ENCODE measurements at places on chromosomes 16 and 17.

GRCh38 chr17:48593840-48594537 is 410 bp upstream of the HOXB5 start:
- H3K27ac ChIP-seq = peak overlapping the region; percentile 100
- DNase-seq = peak; percentile 96
- H3K36me3 ChIP-seq = peaks cover 22% of the 10 kb centered on the region
- H3K27me3 ChIP-seq = no peaks in the 10 kb centered on the region

GRCh38 chr17:61618950-61619349 is 27.9 kb upstream of the NACA2 start:
- peaks cover 5% of the 10 kb centered on the region for H3K36me3 ChIP-seq
- H3K27ac ChIP-seq = no peak overlapping the region
- H3K4me3 ChIP-seq = no peak overlapping the region
- no peak for DNase-seq
- no peaks in the 10 kb centered on the region for H3K27me3 ChIP-seq

GRCh38 chr17:3843935-3844516 is 2.0 kb downstream of the NCBP3 start:
- H3K36me3 ChIP-seq = peaks cover 20% of the 10 kb centered on the region
- DNase-seq = no peak
- H3K27ac ChIP-seq = peak overlapping the region; percentile 57

DNA sequence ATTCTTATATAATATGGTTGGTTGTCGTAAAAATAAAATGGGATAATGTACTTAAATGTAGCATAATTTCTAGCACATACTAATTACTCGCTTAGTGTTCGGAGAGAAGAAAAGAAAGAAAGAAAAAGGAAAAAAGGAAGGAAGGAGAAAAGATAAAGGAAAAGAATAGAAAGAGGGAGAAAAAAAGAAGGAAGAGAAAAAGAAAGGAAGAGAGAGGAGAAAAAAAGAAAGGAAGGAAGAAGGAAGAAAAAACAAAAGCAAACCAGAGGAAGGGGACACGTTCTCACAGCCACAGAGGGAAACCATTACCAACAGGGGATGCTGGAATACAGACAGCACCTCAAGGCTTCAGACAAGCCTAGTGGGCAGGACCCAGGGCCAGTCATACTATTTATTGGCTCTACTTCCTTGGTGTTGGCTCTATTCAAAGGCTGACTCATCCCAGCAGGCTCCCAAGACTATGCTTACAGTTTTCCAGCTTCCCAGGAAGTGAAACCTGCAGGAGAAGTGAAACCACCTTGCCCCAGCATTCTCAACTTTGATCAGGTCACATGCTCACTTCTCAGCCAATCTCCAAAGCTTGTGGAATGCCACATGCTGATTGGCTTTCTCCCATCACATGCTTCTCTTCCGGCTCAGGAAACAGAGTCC is 273.5 kb upstream of the IRX5 start:
- peaks cover 5% of the 10 kb centered on the region for H3K27me3 ChIP-seq
- no peak overlapping the region for H3K4me3 ChIP-seq

DNA sequence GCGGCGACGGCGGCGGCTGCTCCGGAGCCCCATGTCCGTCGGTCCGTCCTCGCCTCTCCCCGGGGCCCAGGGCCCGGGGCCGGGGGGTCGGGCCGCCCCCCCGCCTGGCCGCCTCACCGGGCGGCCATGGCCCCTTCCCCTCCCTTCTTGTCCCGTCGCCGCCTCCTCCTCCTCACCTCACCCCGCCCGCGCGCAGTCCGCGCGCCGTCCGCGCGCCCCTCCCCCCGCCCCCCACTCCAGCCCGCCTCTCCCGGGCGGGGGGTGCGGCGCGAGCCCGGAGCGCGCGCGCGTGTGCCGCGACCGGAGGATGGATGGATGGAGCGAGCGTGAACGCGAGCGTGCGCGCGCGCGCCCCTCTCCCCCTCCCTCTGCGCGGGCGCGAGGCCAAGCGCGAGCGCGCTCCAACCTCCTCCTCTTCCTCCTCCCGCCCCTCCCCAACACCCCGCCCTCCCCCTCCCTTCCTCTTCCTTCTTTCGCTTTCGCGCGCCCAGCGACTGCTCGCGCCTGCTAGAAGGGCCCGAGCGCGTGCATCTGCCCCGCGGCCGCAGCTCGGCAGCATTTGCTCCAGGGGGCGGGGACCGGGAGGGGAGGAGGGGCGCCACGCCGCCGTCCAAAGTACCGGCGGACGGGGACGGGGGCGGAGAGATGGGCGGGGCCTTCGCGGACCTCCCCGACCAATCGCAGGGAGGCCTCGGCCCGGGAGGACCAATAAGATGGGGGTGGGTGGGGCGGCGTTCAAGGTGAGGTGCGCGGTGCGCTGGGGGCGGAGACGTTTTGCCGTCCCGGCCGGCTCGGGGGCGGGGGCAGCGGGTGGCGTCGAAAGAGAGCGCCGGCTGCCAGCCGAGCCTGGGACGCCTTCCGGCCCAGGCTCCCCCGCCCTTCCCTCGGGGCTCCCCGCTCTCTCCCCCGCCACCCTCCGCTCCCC is at the start of gene ATXN7L3:
TSS of gene ATXN7L3 (minus strand) at position 332 of the 925 bp plus-strand sequence. CDS start 1,814 bp downstream, outside the sequence.
- peak; percentile 98 for DNase-seq
- peaks cover 9% of the 10 kb centered on the region for H3K36me3 ChIP-seq
- H3K4me1 ChIP-seq = peaks cover 37% of the 10 kb centered on the region
- H3K27ac ChIP-seq = peak within 1 kb of the TSS; percentile 96

DNA sequence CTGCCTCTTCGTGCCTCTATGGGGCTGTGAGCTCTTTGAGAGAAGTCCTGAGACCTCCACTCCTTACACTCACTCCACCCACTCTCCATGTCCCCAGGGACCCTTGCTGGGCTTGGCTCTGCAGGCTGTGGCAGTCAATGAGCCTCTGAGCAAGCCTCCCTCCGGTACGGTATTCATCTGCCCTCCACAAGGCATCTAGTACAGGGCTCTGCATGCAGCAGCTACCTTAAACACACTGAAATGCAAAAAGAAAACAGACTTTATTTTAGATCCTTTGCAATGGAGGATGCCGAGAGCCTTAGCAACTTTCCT is 38.9 kb upstream of the SMPD3 start:
- no peaks in the 10 kb centered on the region for H3K36me3 ChIP-seq
- H3K4me1 ChIP-seq = peaks cover 22% of the 10 kb centered on the region
- no peaks in the 10 kb centered on the region for H3K27me3 ChIP-seq

DNA sequence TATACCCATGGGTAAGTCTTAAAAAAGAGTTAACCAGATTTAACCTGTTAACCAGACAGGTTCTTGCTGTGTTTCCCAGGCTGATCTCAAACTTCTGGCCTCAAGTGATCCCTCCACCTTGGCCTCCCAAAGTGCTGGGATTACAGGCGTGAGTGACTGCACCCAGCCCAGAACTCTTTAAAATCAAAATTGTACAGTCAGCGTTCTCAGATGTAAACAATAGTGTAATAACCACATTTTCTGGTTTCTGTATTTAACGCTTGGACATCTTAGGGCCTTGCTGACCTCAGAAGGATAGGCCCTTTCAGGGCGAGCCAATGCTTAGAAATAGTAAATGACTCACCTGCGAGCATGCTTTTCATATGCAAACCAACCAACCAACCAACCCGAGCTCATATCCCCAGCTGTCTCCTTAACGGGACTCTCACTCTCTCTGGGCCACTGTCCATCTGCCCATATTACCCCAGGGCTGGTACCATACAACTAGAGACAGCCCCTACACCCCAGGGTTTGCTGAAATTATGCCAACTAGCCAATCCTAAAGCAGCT is 415.0 kb upstream of the XYLT1 start:
- H3K36me3 ChIP-seq = no peaks in the 10 kb centered on the region
- DNase-seq = no peak
- no peak overlapping the region for H3K27ac ChIP-seq
- H3K27me3 ChIP-seq = peaks cover 1% of the 10 kb centered on the region

DNA sequence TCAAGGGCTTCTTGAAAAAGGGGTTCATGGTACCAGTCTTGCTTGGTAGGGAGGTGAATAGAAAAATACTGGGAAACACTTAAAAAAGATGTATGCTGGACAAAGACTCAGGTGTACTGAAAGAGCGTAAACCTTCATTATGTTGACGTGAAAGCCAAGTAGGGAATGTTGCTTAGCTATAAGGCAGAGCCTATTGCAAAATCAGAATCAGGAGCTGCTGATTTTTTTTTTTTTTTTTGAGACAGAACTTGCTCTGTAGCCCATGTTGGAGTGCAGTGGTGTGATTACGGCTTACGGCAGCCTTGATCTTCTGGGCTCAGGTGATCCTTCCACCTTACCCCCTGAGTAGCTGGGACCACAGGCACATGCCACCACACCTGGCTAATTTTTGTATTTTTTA is 3.9 kb downstream of the TMEM94 start:
- H3K4me3 ChIP-seq = no peak overlapping the region
- H3K27me3 ChIP-seq = no peaks in the 10 kb centered on the region
- no peak for DNase-seq
- H3K4me1 ChIP-seq = peaks cover 27% of the 10 kb centered on the region
- H3K27ac ChIP-seq = peak overlapping the region; percentile 48

DNA sequence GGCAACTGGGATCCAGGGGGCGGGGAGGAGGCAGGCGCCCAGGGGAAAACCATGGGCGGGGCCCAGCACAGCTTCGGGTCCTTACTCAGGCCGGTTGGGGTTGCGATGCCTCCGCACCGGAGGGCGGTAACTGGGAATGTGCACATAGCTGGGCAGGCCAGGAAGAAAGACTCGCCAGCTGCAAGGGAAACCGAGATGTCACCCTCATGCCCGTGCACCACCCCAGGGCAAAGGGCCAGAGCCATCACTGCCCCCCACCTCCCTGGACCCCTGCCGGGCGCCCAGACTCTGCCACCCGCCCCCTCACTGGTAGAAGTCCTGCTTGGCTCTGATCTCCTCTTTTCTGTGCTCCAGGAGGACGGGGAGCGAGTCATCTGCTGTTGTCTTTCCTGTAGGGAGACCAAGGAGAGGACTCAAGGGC is 6.7 kb downstream of the ALOX12B start:
- peaks cover 91% of the 10 kb centered on the region for H3K27me3 ChIP-seq
- no peak for DNase-seq
- H3K4me3 ChIP-seq = no peak overlapping the region
- no peak overlapping the region for H3K27ac ChIP-seq

GRCh38 chr16:57538235-57538721 is 1.9 kb upstream of the CCDC102A start:
- no peaks in the 10 kb centered on the region for H3K36me3 ChIP-seq
- no peak overlapping the region for H3K27ac ChIP-seq
- DNase-seq = peak; percentile 25
- H3K27me3 ChIP-seq = no peaks in the 10 kb centered on the region

- no peak overlapping the region for H3K4me3 ChIP-seq
- DNase-seq = no peak
- no peaks in the 10 kb centered on the region for H3K4me1 ChIP-seq
- no peaks in the 10 kb centered on the region for H3K36me3 ChIP-seq
Measured at GRCh38 chr16:13041180-13041579, 139.8 kb downstream of the SHISA9 start.

Measured in mesothelial cell of epicardium (in vitro differentiated cells).